ENCODE measurements at places on chromosomes 12 and 14.

- DNase-seq: no peak
These were observed 43.6 kb downstream of the LIN7A start for GRCh38 chr12:80894179-80894578.

- no peak for DNase-seq
These were observed 104.4 kb downstream of the DAD1 start for GRCh38 chr14:22484632-22485031.

- no peak for DNase-seq
These were observed 8.4 kb downstream of the PAPLN start for GRCh38 chr14:73245480-73246325.

- DNase-seq: no peak
These were observed 991 bp upstream of the RCOR1 start for GRCh38 chr14:102591372-102591943.

- DNase-seq: no peak
These were observed 163.9 kb downstream of the MED13L start for GRCh38 chr12:116113398-116114130.

GRCh38 chr12:75172611-75173010 is 37.0 kb downstream of the KCNC2 start:
- no peak for DNase-seq

GRCh38 chr12:127489061-127489460 is 777.9 kb upstream of the TMEM132C start:
- no peak for DNase-seq
